ENCODE measurements at places on chromosomes 7 and 10.

DNA sequence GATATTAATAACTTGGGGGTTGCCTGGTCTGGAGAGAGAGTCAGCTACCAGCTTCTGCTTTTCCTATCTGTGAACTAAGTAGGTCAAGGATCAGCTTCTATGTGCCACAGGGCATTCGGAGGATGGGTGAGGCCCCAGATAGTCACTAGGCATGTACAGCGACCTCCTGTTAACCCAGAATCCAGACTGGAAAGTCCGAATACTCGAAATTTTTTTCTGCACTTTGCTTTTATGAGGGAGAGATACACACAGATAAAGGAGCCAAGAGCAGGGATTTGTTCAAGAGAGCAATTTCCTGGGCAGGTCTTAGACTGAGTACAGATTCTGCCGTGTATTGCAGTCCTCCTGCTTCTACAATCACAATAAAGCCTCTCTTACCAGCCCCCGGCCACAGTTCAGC, 54.2 kb downstream of the EMX2 start:
- no peak for DNase-seq

DNA sequence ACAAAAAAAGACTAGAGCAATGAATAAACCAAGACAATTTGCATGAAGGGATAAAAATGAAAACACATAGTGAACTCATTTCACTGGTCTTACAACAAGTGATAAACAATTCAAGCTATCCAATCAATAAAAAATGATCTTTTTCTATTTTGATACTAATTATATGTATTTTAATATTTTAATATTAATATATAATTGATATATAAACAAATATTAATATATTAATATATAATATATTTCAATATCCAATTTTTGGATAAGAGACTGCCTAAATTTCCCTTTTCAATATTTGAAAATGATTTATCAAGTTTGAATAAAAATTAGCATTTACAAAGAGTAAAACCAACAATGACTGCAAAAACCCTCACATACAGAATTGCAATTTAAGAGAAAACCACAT, 317.9 kb downstream of the GPR158 start:
- no peak for DNase-seq

DNA sequence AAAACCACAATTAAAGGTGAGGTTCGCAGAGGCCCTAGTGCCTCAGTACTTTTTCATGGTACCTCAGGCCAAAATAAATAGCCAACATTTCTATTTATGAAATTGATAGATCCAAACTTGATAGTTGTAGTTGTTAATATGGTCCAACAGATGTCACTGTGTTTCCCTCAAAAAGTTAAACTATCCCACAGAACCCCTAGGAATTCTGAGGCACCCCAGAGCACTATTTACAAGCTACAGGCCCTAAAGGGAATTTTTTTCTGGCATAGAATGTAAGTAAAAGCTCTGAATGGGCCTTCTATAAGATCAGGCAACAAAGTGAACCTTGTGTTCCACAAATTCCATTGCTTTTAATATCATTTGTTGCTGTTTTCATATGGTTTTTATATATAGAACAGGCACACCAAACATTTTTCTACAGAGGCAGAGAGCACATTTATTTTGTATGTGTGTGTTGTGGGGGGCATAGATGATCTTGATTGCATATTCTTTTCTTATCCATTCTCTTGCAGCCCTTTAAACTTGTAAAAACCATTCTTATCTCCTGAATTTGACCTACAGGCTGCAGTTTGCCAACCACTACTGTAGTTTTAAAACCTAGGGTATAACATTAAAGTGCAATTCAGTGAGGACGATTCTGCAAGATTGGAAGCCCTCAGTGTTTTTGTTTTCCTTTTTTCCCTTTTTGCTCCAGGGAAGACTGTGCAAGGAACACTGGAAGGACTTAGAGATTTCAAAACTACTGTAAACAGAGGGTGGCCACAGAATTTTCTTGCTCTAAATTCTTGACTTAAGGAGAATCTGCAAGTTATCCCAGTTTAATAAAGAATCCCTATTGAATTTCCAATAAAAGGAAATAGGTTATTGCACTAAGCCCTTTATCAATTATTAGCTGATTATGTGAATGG, 3.5 kb upstream of the ARL4A start:
- peak; percentile 55 for DNase-seq

GRCh38 chr7:94176694-94177200, 172.6 kb upstream of the BET1 start:
- no peak for DNase-seq

GRCh38 chr10:107485019-107485418, 320.5 kb upstream of the SORCS1 start:
- DNase-seq: no peak

DNA sequence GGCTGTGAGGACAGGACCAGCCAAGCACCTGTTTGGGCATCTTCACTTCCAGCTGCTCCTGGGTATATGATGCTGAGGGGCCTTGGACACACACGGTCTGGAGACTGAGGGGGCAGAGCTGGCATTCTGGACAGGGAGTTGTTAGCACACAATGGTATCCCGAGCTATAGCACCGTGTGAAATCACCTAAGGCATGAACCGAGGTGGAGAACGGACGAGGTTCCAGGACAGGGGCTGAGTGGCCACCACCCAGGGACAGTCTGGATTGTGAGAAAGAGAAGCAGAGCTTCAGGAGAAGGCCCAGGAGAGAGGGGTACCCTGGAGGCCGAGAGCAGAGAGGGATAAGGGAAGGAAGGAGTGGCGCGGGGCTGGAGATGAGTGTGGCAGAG, 571.8 kb downstream of the TCERG1L start:
- DNase-seq: no peak

GRCh38 chr10:6322805-6323204, 120.1 kb downstream of the PFKFB3 start:
- no peak for DNase-seq

- DNase-seq: no peak
Observed at GRCh38 chr7:110568388-110568787, 522.5 kb upstream of the LRRN3 start.

DNA sequence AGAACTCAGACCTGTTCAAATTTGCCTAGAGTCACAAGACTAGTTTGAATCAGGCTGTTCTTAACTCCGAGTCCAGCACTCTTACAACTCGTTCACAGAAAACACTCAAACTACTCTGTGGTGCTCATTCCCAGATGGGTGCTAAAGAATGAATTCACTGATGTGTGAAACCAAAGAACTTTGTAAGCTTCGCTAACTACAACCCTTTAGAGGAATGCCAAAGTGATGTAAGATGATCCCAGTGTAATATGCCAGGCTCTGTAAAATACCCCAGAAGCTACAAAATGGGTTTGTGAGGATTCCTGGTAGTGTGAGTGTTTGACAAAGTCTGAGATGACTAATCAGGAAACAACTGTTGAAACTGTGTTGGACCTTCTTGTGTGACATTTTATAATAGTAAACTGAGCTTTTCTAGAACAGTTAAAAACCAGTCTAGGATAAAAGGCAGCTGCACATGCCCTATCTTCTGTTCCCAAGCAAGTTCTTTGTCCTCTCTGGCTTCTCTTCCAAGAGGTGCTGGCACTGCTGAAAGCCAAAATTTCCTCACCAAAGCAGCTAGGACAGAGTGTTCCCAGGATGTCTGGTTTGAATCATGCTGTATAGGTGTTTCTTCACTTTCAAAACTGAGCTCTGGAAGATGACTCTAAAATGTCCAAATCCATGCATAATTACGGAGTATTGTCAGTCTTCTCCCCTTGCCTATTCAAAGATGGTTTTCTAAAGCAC, 527.6 kb downstream of the SORCS1 start:
- no peak for DNase-seq

DNA sequence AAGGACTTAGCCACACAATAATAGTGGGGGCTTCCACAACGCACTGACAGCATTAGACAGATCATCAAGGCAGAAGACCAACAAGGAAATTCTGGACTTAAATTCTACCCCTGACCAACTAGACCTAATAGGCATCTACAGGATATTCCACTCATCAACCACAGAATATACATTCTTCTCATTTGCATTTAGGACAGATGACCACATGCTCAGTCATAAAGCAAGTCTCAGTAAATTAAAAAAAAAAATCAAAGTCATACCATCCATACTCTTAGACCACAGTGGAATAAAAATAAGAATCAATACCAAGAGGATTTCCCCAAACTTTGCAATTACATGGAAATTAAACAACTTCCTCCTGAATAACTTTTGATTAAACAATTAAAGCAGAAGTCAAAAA, 155.9 kb downstream of the CDK14 start:
- DNase-seq: no peak

DNA sequence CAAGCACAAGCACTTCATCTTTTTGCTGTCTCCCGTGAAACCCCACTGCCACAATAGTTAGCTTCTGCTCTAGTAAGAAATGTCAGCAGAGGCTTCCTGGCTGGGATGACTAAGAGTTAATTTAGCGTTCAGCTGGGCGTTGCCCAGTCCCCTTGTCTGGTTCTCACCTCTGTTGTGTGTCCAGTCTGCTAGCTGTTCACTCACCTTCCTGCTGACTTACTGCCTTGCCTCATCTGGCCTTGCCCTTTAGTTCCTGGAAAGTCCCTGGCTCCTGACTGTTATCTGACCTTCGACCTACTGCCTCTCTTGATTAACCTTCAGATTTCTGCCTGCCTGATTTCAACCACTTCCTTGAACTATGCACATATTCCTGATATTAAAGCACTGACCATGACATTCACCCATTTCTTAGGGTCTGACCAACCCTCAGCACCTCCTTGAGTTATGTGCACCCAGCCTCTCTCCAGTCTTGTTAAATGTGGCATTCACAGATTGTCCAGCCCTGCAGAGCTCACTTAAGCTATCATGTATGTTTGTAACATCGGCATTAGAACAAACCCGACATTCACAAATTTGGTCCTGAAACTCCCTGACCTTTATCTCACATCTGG, 30.3 kb downstream of the C7orf33 start:
- DNase-seq: peak; percentile 21

DNA sequence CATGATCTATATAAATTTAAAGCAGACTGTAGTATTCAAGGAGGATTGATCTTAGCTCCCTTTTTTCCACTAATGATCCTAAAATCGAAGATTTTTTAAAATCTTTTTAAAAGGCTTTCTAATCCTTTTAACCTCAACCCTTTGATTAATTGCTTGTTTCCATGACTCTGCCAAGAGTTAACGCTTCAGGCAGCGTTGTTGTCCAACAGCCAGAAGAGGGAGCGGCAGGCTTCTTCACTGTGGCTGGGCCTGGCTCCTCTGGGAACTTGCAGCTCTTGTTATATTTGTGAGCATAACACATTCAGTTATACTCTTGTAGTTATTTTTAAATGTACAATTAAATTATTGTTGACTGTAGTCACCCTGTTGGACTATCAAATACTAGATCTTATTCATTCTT, 26.3 kb downstream of the CRCP start:
- peak; percentile 53 for DNase-seq

DNA sequence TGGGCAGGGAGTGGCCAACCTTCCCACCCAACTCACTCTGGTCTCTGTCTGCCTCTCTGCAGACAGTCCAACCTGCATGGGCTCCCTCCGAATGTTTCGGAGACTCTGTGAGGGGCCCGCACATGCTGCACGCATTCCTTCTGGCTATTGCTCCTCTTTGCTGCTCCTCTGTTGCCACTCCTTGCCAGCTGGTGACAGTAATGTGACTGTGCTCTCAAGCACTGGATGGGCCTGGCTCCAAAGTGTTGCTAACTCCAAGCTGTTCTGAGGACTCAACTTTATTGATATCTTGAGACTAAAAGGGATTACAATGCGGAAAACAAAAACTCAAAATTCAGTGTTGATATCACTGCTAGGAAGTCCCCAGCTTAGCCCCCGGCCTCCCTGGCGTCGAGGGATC, 105.4 kb upstream of the KIF5B start:
- DNase-seq: no peak

DNA sequence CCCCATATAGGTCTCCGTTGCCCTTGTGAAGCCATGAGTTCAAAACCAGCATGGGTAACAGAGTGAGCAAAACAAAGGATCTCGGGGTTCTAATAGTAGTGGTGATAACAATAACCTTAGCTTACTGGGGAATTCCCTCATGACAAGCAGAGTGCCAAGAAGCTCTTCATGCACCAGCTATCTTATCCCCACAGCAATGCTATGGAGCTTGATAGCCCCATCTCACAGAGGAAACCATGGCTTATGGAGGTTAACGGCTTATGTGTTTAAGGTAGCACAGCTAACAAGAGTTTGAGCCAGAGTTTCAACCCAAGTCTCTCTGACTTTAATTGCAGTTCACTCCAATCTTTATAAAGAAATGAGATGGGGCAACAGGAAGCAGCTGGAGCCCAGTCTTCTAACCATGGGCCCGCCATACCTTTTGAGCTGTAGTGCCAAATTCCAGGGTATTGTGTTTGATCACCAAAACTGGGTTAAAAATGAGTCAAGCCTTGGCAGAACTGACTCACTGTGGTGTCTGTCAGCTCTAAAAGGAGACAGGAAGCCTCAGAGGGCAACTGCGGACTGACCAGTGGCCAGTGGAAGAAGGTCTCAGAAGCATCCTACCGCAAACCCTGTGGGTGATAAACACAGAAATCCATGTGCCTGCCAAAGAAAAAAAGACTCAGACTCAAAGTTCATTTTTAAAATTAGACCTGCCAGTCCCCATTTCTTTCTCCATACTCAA, 16.5 kb upstream of the PLAU start:
- DNase-seq: peak; percentile 64

GRCh38 chr10:61992059-61992460, 90.6 kb downstream of the ARID5B start:
- no peak for DNase-seq

- DNase-seq: no peak
Observed at GRCh38 chr7:110784749-110785148, 306.2 kb upstream of the LRRN3 start.

DNA sequence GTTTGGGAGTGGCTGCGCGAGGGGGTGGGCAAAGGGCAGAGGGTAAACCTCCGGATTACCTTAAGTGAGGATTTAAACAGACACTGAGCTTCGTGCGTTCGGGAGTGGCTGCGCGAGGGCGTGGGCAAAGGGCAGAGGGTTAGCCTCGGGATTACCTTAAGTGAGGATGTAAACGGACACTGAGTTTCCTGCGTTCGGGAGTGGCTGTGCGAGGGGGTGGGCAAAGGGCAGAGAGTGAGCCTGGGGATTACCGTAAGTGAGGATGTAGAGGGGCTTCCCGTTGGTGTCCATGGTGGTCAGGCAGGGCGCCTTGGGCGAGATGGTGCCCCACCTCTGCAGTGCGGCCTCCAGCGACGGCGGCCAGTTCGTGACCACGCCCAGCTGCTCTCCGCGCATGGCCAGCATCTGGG, 275.8 kb downstream of the DIP2C start:
- no peak for DNase-seq

DNA sequence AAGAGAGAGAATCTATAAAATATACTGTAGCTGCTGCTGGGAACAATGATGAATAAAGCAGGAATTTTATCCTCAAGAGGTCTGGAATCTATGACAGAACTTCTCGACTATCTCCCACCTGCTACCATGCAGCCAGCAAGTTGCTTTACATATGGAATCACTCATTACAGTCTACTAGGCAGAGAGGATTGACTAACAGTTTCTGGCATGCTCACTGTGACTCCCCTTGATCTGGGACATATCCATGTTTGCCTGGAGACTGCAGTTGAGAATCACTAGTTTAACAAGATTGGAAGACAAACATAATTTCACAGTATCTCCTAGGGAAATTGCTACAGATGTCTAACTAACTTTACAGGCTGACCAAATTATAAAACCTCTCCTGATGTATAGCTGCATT, 13.3 kb downstream of the GPR37 start:
- no peak for DNase-seq

All from hematopoietic multipotent progenitor cell treated with erythropoietin and hydrocortisone succinate and interleukin-3 and kit ligand, for 6 days (in vitro differentiated cells).